ENCODE measurements at places on chromosomes 4 and X.
A peak's percentile ranks its signal among the peaks of the same experiment; 100 is the strongest.

- no peak for DNase-seq
Observed at GRCh38 chrX:112759512-112759911, 79.8 kb upstream of the LHFPL1 start.

GRCh38 chr4:42482516-42483327, 85.4 kb downstream of the SHISA3 start:
- no peak for DNase-seq

DNA sequence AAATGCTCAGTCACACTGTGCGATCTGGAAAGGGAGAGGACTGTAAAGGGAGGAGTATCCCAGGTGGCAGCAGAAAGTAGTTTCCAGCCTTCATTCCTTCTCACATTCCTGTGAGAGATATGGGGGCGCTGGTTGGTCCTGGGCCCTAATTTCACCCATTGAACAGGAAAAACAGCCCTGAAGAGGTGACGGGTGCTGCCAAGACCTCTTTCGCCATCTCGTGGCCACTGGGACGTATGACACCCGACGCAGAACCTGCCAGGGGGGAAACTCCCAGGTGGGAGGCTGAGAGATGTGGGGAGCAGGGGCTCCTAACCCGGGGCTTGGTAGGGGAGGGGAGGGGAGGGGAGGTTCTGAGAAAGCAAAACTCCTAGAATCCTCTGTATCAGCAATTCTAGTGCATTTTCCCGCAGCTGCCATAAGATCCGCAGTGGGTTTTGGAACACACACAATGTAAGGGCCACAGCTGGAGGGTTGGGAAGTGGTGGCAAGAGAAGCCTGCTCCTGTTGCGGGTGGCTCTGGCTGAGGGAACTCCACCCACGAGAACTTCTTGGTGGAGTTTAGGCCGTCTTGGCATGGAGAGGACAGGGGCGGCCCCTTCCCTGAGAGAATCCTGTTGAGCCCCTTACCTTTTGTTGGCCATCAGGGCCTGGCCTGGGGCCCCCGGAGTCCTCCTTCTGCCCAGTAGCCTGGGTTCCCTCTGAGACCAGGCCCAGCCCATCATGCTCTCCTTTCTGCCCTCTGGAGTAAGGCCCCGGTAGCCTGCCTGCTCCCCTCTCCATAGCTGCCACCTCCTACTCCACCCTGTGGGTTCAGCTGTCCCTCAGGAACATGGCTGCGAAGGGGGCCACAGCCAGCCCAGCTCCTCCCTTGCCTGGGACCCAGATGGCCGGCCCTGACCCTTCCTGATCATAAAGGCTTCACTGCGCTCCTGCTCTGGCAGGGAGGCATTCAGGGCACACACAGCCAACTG, 134.1 kb downstream of the OR13H1 start:
- DNase-seq, result peak; percentile 8

DNA sequence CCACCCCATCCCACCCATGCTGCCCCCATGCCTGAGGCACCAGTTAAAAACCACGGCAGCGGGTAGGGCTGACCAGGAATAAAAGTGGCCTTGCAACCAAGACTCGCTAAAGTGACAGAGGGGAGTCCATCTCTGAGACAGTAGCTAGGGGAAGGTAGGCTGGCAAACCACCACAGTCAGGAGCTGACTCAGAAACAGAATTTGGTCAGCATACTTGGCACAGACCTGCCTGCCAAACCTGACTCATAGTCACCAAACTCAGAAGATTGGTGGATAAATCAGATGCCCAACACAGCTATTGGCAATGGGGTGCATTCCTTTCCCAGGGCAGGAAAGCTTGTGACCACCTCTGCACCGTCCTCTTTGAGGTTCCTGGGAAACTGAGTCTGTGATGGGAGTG, 193.8 kb downstream of the BCOR start:
- peak; percentile 35 for DNase-seq

GRCh38 chr4:6509587-6509986, 37.2 kb upstream of the PPP2R2C start:
- no peak for DNase-seq

GRCh38 chr4:139540161-139540560, 15.9 kb downstream of the SETD7 start:
- DNase-seq, result no peak

DNA sequence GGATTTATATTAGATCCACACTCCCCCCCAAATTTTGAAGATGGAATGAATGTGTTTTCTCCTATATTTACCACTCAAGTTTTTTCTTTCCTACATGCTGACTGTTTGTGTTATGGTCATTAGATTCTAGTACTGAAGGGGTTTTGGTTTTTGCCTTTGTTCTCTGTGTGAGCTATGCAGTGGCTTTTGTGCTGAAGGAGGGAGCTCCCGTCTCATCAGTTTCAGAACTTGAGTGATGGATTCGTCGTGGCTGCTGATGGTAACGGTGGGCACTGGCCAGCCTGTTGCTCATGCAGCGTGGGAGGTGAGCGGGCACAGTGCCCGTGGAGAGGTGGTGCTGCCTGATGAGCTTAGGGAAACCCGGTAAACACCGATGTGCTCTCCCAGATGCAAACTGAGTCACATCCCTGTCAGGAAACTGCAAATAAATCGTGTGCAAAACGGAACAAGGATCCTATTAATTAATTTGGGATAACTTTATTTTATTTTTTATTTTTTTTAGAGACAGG, 101.5 kb downstream of the SORBS2 start:
- DNase-seq, result peak; percentile 73

- DNase-seq, result peak; percentile 31
Observed at GRCh38 chr4:100880011-100880410, 362.2 kb upstream of the EMCN start.

DNA sequence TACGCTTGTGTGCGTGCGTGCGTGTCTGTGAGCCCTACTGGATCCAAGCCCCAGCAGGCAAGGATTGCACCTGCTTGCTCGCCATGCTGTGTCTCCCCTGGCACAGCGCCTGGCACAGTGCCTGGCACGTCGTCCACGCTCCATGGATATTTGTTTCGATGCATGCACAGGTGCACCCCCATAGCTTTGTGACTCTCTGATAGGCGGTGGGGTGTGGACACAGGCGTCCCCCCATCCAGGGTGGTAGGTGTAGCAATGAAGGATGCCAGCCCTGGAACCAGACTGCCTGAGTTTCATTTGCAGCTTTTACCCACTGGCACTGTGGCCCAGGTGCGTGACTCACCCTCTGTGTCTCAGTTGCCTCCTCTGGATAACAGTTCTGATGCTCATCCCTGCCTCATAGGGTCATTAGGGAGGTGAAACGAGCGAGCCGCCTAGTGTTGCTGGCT, 20.2 kb downstream of the PIGG start:
- DNase-seq, result no peak

- no peak for DNase-seq
Observed at GRCh38 chrX:118353081-118353850, 7.4 kb downstream of the WDR44 start.

DNA sequence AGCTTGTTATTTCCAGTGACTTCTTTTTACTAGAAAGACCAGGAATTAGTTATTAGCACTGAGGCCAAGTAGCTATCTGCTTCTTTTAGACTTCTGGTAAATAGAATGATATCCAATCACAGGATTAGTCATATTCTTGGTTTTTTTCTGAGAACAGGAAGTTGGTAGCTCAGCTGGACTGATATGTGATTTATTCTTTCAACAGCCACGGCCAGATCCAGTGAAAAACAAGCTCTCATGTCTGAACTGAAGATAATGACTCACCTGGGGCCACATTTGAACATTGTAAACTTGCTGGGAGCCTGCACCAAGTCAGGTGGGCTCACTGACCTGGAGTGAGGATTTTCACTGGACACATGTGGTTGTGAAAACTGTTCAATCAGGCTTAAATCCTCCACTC, 48.6 kb downstream of the PDGFRA start:
- DNase-seq, result peak; percentile 93

GRCh38 chrX:133913658-133914388, 71.6 kb downstream of the GPC3 start:
- no peak for DNase-seq

- DNase-seq, result no peak
Observed at GRCh38 chr4:121148000-121148399, 16.1 kb downstream of the TNIP3 start.

GRCh38 chr4:146975527-146975926, 29.9 kb upstream of the TTC29 start:
- DNase-seq, result no peak

DNA sequence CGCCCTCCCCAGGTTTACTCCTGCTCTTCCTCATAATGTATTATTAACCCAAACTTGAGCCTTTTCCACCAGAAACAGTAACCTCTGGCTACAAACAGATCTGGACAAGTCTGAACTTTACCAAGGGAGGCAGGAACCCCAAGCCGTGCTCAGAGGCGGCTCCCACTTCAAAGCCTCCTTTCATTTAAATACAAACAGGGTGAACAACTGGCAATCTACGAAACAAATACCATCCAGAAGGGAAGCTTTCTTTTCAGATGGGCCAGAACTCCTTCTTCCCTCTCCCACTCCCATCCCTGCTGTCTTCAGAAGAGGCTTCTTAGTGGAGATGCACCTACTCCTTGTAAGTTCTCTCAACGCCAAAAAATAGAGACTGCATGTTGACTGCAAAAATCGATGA, 2.1 kb upstream of the GPC4 start:
- no peak for DNase-seq

DNA sequence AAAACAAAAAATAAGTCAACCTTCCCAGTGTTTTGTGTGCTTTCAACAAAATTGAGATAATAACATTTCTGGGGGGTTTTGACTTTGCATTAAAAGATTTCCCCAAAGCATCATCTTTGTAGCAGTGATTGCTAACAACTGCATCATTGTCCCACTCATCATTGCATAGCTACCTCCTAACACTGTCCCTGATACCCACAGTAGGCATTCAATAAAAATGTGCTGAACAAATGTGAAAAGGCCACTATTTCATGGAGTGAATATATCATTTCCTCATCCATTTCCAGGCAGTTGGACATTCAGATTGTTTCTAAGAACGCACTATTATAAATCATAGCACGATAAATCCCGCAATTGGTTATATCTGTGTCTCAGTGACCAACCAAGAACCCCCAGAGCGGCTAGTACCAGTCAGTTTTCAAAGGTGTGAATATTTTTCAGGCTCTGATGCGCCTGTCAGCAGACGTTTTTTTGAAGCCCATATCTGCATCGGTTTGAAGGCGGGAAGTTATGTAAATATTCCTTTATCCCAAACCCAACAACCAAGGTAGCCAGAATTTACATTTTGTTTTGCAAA, 36.0 kb upstream of the CRMP1 start:
- DNase-seq, result no peak

DNA sequence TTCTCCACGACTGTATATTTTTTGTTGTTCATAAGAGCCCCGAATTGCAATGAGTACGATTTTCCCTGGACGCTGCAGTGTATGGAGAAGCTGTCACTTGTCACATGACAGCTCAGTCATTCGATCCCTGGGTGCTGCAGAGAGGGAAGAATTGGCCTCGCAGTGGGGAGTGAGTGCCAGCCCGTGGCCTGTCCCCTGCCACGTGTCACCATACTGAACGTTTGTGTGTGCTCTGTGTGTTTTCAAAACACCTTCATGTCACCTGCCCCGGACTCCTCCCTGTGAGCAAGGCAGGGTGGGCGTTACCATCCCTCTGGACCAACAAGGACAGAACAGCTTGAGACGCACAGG, 77.9 kb downstream of the TBL1X start:
- DNase-seq, result no peak

GRCh38 chr4:578451-579443, 2.7 kb upstream of the TMEM271 start:
- no peak for DNase-seq

- DNase-seq, result peak; percentile 62
Observed at GRCh38 chr4:38856524-38857337, at the start of gene TLR6. TLR6 (minus strand) TSS chr4:38856817; CDS start chr4:38829473, 27,344 bp downstream.

DNA sequence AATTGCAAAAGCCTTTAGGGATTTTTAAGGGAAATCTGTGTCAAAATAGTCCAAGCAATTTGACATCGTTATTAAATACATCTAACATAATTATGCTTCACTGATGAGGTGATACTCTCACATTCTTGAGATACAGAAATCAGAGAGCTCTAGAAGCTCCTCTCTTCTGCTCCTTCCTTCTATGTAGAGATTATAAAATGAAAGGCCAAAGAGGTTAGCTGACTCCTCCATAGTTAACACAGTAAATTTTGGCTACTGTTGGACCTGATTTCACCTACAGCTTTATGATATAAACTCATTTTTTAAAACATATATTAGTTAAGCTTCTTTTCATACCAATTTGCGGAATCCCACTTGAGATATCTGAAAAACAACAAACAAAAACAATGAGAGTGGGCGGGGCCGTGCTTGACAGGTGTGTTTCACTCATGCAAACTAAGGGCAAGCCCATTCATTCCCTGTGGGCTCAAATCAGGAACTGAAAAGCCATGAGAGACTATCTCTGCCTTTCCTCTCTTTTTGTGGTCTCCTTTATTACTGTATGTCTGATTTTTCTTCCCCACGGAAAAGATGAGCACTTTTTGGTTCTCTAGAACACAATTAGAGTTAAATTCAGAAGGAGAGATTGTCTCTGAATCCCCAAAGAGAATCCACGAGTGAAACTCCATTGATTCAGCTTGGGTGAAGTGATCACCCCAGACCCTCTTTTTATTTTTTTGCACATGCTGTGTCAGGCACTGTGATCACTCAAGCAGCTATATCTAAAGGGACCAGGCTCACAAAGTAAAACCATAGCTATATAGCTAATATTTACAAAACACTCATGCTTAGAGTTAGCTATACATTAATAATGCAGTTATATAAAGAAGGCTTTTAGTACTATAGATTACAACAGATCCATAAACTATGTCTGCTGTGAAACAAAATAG, 566.3 kb downstream of the IL15 start:
- no peak for DNase-seq

DNA sequence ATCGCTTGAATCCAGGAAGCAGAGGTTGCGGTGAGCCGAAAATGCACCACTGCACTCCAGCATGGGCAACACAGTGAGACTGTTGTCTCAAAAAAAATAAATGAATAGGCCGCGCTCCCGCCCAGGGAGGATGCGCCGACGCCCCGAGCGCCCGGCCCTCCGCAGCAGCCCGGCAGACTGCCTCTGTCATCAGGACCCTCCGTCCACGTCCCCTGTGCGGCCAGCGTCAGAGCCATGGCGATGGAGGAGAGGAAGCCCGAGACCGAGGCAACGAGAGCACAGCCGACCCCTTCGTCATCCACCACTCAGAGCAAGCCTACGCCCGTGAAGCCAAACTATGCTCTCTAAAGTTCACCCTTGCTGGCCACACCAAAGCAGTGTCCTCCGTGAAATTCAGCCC, 21.4 kb downstream of the LIAS start:
- no peak for DNase-seq

GRCh38 chr4:136867465-136867864, 664.8 kb downstream of the PCDH18 start:
- DNase-seq, result no peak

Data from amniotic epithelial cell (primary cell).